Spleen (tissue), 13 donors: ENCODE measurements at places on chromosomes 7 and 10.
A peak's percentile ranks its signal among the peaks of the same experiment; 100 is the strongest.

- H3K36me3 ChIP-seq: no peaks in the 10 kb centered on the region
- no peaks in the 10 kb centered on the region for H3K4me1 ChIP-seq
- no peak for DNase-seq
- no peak overlapping the region for H3K27ac ChIP-seq
- no peaks in the 10 kb centered on the region for H3K27me3 ChIP-seq
Measured at GRCh38 chr10:90612276-90612675, 245.6 kb downstream of the HTR7 start.

- no peaks in the 10 kb centered on the region for H3K27me3 ChIP-seq
- H3K4me3 ChIP-seq: no peak overlapping the region
- H3K27ac ChIP-seq: no peak overlapping the region
- no peaks in the 10 kb centered on the region for H3K4me1 ChIP-seq
- no peak for DNase-seq
Measured at GRCh38 chr7:112225006-112225405, 18.5 kb downstream of the ZNF277 start.

DNA sequence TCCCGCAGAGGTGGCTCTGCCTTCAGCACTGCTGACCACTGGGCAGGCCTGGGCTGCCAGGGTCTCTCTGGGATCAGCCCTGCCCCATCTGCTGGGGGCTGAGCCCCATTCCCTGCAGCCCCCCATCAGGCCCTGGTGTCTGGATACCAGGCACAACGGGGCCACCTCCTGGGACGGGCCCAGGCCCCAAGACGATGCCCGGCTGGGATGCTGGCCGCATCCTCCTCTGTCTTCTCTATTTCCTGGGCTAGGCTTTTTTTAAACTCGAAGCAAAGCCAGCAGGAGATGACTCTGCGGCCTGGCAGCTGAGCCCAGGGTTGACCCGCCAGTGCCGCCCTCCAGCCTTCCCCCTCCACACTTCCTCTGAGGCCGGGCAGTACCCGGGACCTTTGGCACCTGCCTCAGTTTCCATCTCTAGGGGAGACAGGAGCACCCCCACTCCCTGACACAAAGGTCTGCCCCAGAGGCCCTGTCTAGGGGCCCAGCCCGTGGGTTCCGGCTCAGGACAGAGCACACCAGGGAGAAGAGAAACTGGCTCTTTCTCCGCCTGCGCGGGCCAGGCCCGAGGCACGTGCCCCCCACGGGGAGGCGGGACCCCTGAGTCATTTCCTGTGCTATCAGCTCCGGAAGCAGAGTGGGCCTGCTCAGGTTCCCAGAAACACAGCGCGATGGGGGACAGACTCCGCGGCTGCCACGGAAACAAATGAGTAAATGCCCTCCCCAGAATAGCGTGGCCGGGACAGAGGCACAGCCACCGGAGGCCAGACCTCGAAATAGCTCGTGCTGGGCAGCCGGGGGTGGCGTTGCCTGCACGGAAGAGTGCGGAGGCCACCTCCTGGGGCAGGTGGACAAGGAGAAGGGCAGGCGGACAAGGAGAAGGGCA, 84.6 kb upstream of the PDGFA start:
- no peaks in the 10 kb centered on the region for H3K27me3 ChIP-seq
- H3K27ac ChIP-seq: peak overlapping the region; percentile 93
- peak; percentile 97 for DNase-seq
- no peaks in the 10 kb centered on the region for H3K36me3 ChIP-seq

DNA sequence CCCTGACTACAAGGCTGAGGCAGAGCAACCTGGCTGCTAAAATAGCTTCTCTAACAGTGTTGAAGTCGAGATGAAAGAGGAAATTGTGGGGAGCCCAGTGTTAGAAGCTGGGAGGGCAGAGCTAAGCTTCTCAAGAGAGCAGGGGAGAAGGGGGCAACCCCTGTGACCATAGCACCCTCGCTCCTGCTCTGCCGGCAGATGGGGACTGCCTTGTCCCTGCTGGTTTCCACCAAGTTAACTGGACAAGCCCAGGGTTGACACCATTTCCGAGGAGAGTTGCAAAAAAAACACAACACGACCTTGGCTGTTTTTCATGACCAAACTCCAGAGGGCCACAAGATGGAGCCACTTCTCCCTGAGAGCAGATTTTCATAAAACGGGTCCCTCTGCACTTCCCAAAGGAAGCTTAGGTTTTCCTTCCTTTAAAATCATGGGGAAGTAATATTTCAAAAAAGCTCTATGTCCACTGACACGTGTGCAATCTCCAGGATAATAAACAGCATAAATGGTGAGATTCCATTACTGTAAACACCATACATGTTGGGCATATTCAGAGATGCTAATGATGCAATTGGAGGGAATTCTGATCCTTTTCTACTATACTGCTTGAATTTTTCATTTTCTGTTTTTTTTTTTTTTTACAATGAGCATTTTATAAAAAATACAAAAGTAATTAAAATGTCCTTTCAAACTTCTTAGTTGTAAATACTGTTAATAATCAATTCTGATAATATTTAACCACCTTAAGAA, 140.4 kb downstream of the PIP4K2A start:
- peaks cover 53% of the 10 kb centered on the region for H3K36me3 ChIP-seq
- no peak overlapping the region for H3K4me3 ChIP-seq
- DNase-seq: no peak
- H3K27me3 ChIP-seq: no peaks in the 10 kb centered on the region

DNA sequence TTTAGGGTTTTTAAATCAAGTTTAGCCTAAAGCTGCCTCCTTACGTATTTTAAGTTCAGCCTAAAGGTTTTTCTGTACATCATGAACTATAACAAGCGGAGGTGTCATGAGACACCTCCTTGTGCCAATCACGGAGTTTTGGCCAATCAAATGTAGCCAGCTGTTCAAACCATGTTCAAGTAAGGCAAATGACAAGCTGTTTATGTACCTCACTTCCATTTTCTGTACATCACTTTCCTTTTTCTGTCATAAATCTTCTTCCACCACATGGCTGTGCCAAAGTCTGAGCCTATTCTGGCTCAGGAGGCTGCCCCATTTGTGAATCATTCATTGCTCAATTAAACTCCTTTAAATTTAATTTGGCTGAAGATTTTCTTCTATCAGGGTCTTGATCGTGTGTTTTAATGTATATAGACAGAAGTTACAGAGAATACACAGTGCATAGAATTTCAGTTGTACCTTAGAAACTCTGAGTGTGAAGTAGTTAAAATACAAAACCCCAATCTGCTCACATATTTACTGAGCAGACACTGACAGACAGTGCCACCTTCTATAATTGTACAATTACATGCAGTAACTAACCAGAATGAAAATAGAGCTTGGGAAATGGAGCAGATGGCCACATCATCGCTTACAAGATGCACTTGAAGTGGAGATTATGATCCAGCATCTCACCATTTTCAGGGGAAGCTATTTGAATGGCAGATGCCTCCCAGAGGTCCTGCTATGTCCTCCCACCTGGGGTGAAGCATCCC, 76.9 kb upstream of the LANCL2 start:
- H3K36me3 ChIP-seq: no peaks in the 10 kb centered on the region
- no peak overlapping the region for H3K4me3 ChIP-seq
- H3K27ac ChIP-seq: no peak overlapping the region
- no peak for DNase-seq

DNA sequence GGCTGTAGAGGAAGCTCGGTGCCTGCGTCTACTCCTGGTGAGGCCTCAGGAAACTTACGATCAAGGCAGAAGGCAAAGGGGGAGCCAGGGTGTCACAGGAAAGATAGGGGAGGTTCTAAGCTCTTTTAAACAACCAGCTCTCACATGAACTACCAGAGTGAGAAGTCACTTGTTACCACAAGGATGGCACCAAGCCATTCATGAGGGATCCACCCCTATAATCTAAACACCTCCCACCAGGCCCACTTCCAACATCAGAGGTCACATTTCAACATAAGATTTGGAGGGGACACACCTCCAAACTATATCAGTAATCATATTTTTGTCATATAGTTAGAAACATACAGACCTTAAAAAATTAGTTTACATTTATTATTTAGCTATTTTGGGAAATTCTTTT, 9.4 kb downstream of the NOC3L start:
- no peak for DNase-seq
- H3K27me3 ChIP-seq: no peaks in the 10 kb centered on the region
- peaks cover 100% of the 10 kb centered on the region for H3K36me3 ChIP-seq
- H3K4me1 ChIP-seq: no peaks in the 10 kb centered on the region

DNA sequence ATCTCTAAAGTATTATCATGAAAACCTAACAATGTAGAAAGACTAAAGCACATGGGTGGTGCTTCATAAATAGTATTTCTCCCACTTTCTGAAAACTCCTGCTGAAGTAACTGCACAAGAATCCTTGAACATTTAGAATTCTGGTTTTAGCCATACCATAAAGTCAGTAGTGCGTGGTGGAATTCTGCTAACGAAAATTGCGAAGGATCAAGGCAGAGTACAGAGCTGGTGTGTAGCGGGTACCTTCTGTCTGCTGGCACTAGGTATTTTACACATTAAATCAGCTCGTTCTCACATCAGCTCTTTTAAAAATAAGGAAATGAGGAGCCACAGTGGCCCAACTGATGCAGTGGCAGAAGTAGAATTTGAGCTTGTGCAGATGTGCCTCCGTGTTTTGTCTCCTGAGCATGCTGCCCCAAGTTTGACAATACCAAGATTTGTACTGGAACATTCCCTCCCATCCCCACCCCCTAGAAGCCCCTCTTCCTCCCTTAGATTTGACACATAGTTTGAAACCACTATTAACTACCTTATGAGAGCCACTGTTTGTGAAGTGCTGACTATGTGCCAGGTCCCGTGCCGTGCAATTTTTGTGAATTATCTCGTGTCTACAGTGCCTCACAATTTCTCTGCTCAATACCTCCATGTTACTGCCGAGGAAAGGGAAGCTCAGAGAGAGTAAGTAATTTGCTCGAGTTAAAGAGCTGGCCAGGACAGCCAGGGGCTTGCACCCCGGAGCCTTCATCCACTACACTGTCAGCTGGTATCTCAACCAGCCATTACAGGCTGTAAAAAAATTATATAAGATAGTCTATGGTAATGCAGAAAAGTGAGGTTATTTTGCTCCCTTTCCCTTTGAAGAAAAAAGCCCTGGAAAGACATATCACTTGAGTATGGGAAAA, 66.9 kb downstream of the EGFR start:
- H3K4me1 ChIP-seq: peaks cover 18% of the 10 kb centered on the region
- H3K27ac ChIP-seq: peak overlapping the region; percentile 77
- H3K36me3 ChIP-seq: no peaks in the 10 kb centered on the region
- H3K4me3 ChIP-seq: no peak overlapping the region

- H3K27me3 ChIP-seq: no peaks in the 10 kb centered on the region
- H3K36me3 ChIP-seq: no peaks in the 10 kb centered on the region
- H3K4me3 ChIP-seq: no peak overlapping the region
- H3K27ac ChIP-seq: peak overlapping the region; percentile 62
Measured at GRCh38 chr10:61986788-61987492, 85.4 kb downstream of the ARID5B start.

- no peaks in the 10 kb centered on the region for H3K27me3 ChIP-seq
- H3K4me1 ChIP-seq: peaks cover 16% of the 10 kb centered on the region
- no peak overlapping the region for H3K27ac ChIP-seq
- H3K36me3 ChIP-seq: no peaks in the 10 kb centered on the region
- no peak for DNase-seq
- H3K4me3 ChIP-seq: no peak overlapping the region
Measured at GRCh38 chr10:6503171-6503570, 76.9 kb downstream of the PRKCQ start.

GRCh38 chr10:102287538-102287937, 42.2 kb downstream of the GBF1 start:
- no peak overlapping the region for H3K4me3 ChIP-seq
- DNase-seq: no peak
- H3K4me1 ChIP-seq: peaks cover 2% of the 10 kb centered on the region
- no peaks in the 10 kb centered on the region for H3K27me3 ChIP-seq

DNA sequence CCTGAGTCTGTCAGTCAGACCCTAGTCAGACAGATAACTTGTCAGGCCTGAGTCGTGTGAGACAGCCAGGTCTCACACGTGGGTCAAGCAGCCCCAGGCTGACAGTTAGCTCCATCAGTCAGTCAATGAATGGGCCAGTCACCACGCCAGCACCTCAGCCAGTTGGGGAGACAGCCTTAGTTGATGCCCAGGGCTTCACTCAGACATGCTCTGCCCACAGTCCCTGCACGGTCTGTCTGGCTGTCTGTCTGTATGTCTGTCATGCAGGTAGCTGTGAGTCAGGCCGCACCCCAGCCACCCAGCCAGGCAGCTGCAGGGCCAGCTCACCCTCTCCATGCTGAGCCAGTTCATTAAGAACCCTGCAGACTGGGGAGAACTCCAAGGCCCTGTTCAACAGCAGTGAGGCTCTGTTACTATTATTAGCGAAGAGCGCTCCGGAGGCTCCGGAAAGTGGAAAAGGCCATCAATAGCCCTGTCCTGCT, 141.1 kb upstream of the PCBD1 start:
- H3K27ac ChIP-seq: no peak overlapping the region
- no peaks in the 10 kb centered on the region for H3K27me3 ChIP-seq
- H3K36me3 ChIP-seq: no peaks in the 10 kb centered on the region
- DNase-seq: peak; percentile 72
- no peaks in the 10 kb centered on the region for H3K4me1 ChIP-seq

DNA sequence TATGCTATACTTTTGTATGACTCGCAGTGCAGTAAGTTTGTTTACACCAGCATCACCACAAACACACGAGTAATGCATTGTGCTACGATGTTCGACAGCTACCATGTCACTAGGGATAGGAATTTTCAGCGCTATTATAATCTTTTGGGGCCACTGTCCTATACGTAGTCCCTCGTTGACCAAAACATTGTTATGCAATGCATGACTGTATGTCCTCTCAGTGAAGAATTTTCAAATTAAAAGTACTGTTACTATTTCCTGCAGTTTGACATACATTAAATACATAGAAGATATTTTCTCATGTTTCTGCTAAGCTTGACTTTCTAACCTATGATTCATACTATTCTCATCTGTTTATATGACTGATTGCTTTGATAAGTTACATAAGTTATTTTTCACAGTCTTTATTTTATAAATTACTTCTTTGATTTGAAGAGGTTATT, 203.6 kb downstream of the VTI1A start:
- H3K36me3 ChIP-seq: no peaks in the 10 kb centered on the region
- H3K4me3 ChIP-seq: no peak overlapping the region
- no peaks in the 10 kb centered on the region for H3K27me3 ChIP-seq
- no peaks in the 10 kb centered on the region for H3K4me1 ChIP-seq
- no peak overlapping the region for H3K27ac ChIP-seq
